Cerebellum (tissue), 4 donors: ENCODE measurements at places on chromosomes 3 and 15. TPM values are rescaled to one million over a fixed set of nuclear protein-coding genes. Genes with fewer than 3 reads are reported as not detected.

PSMA4 gene
- 60.7 TPM for total RNA-seq

KBTBD13 gene
- not detected for total RNA-seq

GHSR gene
- not detected for total RNA-seq

SMARCC1 gene
- total RNA-seq, result 65.0 TPM

TXNRD3 gene
- total RNA-seq, result 13.2 TPM

BFSP2 gene
- not detected for total RNA-seq

ALDH1L1 gene
- 4.7 TPM for total RNA-seq

ITIH4 gene
- 8.0 TPM for total RNA-seq

CD80 gene
- 0.36 TPM for total RNA-seq

COLQ gene
- 2.5 TPM for total RNA-seq

ZCWPW2 gene
- 1.8 TPM for total RNA-seq

CNOT10 gene
- 41.2 TPM for total RNA-seq

HDGFL3 gene
- total RNA-seq, result 70.0 TPM

GPR87 gene
- total RNA-seq, result not detected

SHC4 gene
- total RNA-seq, result 9.5 TPM

PIGX gene
- 27.7 TPM for total RNA-seq

CLDN18 gene
- 0.09 TPM for total RNA-seq

CCR3 gene
- total RNA-seq, result not detected

IQCH gene
- 9.3 TPM for total RNA-seq

SIDT1 gene
- total RNA-seq, result 37.4 TPM

GOLGA6L7 gene
- total RNA-seq, result not detected

RCCD1 gene
- 18.1 TPM for total RNA-seq

ERICH6 gene
- total RNA-seq, result 0.27 TPM

GRAMD1C gene
- 11.6 TPM for total RNA-seq

SUCLG2 gene
- total RNA-seq, result 13.1 TPM

MINDY2 gene
- total RNA-seq, result 32.4 TPM

MYLK gene
- total RNA-seq, result 11.9 TPM

SPCS1 gene
- total RNA-seq, result 31.2 TPM

CLRN1 gene
- not detected for total RNA-seq

CMTM6 gene
- 30.7 TPM for total RNA-seq

ZNF774 gene
- 6.1 TPM for total RNA-seq

RNF123 gene
- total RNA-seq, result 23.5 TPM

CKMT1A gene
- 8.2 TPM for total RNA-seq

SLC28A2 gene
- not detected for total RNA-seq

BHLHE40 gene
- total RNA-seq, result 6.5 TPM

CYFIP1 gene
- 70.9 TPM for total RNA-seq

PIK3CB gene
- total RNA-seq, result 34.7 TPM

CPA3 gene
- 0.54 TPM for total RNA-seq

LRRN1 gene
- 77.3 TPM for total RNA-seq

ADPGK gene
- total RNA-seq, result 35.6 TPM

FHIT gene
- 5.4 TPM for total RNA-seq

RBPMS2 gene
- total RNA-seq, result 0.27 TPM

ADAMTSL3 gene
- 1.4 TPM for total RNA-seq

LMLN gene
- total RNA-seq, result 15.3 TPM

XCR1 gene
- not detected for total RNA-seq

CTDSPL gene
- total RNA-seq, result 18.5 TPM

MME gene
- total RNA-seq, result 1.8 TPM

SLC28A1 gene
- not detected for total RNA-seq

FRG2C gene
- total RNA-seq, result not detected

NRG4 gene
- 2.2 TPM for total RNA-seq

ABI3BP gene
- 2.7 TPM for total RNA-seq

LRIG1 gene
- 87.7 TPM for total RNA-seq

EIF1B gene
- 24.4 TPM for total RNA-seq

WNT5A gene
- total RNA-seq, result 49.4 TPM

CELSR3 gene
- total RNA-seq, result 37.4 TPM

MINAR1 gene
- total RNA-seq, result 17.7 TPM

LTF gene
- total RNA-seq, result 0.36 TPM
